ENCODE measurements at places on chromosomes 2 and 18. TPM values are rescaled to one million over a fixed set of nuclear protein-coding genes. Genes with fewer than 3 reads are reported as not detected.

The CPO gene
- not detected for total RNA-seq

The STARD6 gene
- total RNA-seq = 0.51 TPM

The SERPINB10 gene
- total RNA-seq = 0.28 TPM

The NT5DC4 gene
- total RNA-seq = not detected

The LRATD1 gene
- total RNA-seq = 44.7 TPM

The KCNG3 gene
- total RNA-seq = not detected

The ABCG8 gene
- not detected for total RNA-seq

The TRIB2 gene
- total RNA-seq = 19.5 TPM

Data from airway epithelial cell (primary cell).